GM12892 (cell line): ENCODE measurements at places on chromosomes 16 and 17.

GRCh38 chr17:47883589-47884426, 12.2 kb upstream of the SP2 start:
- no peak for DNase-seq

DNA sequence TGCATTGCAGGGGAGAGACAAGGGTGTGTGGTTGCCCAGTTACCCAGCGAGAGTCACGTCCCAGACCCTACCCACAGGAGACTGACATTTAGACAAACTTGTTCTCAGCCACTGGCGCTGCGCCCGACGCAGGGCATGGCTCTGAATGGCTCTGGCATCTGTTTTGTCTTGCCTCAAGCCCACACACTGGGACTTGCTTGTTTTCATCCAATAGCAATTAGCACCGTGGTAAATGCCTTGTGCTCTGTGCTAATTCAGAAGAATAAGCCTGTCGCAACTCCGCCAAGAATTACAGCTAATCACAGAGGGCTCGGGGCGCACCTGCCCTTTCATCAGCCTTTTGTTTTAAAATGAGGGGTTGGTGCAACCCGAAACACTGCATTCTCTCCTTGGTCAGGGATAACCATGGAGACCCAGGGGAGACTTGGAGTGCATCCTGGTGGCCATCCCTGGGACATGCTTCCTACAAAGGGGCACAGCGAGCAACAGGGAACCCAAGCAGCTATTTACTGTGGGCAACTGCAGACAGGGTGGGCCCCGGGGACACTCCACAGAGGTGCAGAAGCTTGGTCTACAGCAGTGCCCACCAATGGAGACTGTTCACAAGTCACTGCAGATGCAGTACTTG, 220.6 kb upstream of the ZFHX3 start:
- DNase-seq: no peak

DNA sequence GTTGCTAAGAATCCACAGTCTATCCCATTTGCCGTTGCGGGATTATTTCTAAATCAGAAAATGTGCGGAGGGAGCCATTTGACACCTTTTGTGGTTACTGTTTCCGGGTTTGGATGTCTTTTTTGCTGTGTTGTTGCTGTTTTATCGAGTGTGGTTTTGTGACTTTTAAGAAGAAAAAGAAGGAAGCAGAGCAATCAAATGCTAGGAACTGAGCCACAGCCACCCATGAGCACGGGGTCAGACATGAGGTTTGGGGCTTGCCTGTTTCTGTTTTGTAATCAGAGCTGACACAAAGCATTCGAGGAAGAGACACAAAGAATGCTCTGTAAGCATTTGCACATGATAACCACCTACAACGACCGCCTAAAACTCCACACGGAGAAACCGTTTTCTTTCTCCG, 53.1 kb upstream of the CHMP6 start:
- DNase-seq: no peak

- no peak for DNase-seq
These were observed 24.7 kb upstream of the TOB1 start for GRCh38 chr17:50890675-50891516.

- DNase-seq: no peak
These were observed 1.4 kb downstream of the MYO18A start for GRCh38 chr17:29178750-29179231.

- no peak for DNase-seq
These were observed 1.7 kb downstream of the RAD51D start for GRCh38 chr17:35117984-35118383.

GRCh38 chr16:4583906-4584305, 27.8 kb downstream of the C16orf96 start:
- no peak for DNase-seq

GRCh38 chr16:23164736-23165135, 15.5 kb upstream of the USP31 start:
- no peak for DNase-seq

DNA sequence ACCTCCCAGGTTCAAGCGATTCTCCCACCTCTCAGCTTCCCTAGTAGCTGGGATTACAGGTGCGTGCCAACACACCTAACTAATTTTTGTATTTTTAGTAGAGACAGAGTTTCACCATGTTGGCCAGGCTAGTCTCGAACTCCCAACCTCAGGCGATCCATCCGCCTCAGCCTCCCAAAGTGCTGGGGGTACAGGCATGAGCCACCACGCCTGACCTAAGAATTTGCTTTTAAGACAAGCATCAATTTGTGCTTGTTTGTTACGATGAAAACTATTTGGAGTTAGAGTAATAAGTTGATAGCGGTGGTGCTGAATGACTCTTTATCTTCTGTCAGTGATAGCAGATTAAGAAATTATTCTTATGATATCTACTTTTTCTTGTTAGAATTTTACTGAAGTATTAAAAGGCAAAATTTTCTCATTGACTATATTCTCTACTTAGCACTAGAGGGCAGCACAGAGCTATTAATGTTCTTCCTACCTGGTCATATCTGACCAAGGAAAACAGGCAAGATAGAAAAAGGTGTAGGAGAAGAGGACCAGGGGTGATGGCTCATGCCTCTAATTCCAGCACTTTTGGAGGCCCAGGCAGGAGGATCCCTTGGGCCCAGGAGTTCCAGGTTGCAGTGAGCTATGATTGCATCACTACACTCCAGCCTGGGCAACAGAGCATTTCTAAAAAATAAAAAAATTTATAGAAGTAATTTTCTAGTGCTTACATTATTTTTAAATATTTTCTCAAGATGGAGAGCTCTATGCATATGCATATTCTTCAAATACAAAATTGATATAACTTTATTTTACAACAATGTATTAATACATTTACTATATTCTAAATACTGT, 24.5 kb downstream of the STXBP4 start:
- no peak for DNase-seq

GRCh38 chr16:85236818-85237150, 124.5 kb upstream of the CIBAR2 start:
- DNase-seq: no peak

- no peak for DNase-seq
These were observed 6.4 kb downstream of the GRN start for GRCh38 chr17:44351464-44351863.

DNA sequence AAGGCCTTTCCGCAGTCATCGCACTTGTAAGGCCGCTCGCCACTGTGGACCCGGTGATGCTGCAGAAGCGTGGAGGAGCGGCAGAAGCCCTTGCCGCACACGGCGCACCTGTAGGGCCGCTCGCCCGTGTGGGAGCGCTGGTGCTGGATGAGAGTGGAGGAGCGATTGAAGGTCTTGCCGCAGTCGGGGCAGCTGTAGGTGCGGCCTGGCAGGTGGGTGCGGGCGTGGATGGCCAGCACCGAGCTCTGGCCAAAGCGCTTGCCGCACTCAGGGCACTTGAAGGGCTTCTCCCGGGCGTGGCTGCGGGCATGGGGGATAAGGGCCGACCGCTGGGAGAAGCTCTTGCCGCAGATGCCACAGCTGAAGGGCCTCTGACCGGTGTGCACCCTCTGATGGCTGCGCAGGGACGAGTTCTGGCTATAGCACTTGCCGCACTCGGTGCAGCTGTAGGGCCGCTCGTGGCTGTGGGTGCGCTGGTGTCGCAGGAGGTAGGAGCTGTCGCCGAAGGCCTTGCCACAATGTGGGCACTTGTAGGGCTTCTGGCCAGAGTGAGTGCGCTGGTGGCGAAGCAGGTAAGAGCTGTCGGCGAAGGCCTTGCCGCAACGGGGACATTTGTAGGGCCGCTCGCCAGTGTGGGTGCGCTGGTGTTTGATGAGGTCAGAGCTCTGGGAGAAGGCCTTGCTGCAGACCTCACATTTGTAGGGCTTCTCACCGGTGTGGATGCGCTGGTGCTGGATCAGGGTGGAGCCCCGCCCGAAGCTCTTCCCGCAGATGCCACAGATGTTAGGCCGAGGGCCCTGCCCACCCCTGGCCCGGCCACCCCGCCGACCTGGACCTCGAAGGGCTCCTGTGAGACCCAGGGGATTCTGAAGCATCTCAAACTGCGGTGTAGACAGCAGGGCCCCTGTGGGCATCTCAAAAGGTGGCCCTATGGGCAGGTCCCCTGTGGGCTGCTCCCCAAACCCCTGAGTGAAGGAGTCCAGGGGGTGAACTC, 1.5 kb downstream of the ZNF768 start:
- no peak for DNase-seq

DNA sequence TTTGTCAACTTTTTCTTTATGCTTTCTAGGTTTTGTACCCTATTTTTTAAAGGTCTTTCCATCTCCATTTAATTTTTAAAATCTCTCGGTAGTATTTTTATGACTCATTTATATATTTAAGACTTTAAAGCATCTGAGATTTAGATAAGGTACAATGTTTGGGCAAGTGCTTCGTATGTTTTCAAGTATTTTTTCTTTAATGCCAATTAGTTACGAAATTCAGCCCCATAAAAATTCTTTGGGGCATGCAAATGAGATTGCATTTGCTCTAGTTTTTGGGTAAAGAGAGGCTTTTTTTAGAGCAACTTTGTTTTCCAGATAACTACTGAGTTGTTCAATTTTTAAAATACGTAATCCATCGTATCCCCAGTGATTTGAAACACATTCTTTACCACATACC, 65.3 kb upstream of the CRHR1 start:
- DNase-seq: no peak

GRCh38 chr17:74767111-74767516, 9.0 kb downstream of the NAT9 start:
- no peak for DNase-seq

DNA sequence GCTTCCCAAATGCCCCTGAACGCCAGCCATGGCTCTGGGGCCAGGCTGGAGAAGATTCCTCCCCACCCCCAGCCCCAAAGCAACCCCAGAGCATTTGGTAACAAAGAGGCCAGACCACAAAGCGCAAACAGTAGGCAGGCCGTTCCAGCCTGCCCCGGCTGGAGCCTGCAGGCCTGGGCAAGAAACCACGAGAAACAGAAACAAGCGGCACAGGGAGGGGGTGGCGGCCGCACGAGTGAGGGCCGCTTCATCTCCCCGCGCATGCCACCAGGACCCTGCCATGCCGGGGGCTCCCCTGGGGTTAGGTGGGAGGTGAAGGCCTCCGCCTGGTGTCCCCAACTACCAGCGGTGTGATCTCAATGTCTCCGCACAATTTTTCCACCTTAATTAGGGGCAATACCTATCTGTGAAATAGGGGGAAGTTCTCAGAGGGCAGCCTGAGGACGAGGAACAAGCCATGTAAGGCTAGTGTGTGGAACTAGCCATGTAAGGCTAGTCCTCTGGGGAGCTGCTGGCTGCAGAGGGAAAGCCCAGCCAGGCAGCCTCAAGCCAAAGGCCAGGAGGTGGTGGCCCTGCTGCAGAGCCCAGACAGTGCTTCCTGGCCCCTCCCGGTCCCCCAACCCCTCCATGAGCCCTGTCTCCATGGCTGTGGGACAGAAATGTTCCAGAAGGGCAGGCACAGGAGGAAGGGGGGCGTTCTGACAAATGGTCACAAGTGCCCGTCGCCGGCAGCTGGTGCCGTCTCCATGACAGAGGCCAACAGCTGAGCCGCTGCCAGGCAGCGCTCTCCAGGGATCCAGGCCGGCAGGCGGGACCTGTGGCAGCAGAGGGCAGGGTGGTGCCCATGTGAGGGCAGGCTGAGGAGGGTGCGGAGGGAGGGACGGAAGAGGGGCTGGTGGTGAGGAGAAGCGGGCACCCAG, 14.5 kb upstream of the MTSS2 start:
- DNase-seq: no peak

DNA sequence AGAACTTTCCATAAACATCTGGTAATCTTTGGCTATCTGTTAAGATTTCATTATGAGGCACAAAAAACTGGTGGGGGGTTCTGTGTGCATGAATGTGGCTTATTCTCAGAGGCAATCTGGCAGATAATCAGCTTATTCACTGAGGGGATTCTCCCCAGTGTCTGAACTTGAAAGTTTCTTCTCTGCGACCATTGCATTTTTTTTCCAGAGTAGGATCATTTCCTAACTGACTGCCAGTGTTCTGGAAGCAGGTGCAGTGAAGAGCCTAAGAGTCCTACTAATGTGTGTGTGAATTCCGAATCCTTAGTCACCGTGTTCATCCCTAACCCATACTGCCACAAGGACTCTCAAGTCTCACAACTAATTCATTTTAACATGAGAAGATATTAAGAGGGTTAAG, 64.9 kb upstream of the LRRC37A3 start:
- no peak for DNase-seq

GRCh38 chr17:68384471-68384870, 72.8 kb downstream of the WIPI1 start:
- no peak for DNase-seq

- no peak for DNase-seq
These were observed 77.6 kb upstream of the HLF start for GRCh38 chr17:55186937-55187770.

GRCh38 chr16:55899857-55900256, 24.7 kb upstream of the CES5A start:
- no peak for DNase-seq

DNA sequence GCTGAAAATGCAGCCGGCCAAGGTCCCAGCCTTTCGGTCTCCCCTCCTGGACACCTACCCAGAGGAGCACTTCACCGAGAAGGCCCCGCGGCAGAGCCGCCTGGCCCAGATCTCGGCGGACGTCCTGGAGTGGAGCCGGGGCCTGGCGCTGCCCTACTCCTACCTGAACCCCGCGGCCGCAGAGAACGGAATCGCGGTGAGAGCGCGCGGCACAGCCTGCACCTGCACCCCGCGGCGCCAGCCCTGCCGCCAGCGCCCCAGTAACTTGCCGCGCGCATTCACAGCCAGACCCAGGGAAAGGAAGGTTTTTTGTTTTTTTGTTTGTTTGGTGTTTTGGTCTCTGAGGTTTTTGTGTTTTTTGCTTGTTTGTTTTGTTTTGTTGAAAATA, 15.2 kb downstream of the ALOX12B start:
- no peak for DNase-seq

DNA sequence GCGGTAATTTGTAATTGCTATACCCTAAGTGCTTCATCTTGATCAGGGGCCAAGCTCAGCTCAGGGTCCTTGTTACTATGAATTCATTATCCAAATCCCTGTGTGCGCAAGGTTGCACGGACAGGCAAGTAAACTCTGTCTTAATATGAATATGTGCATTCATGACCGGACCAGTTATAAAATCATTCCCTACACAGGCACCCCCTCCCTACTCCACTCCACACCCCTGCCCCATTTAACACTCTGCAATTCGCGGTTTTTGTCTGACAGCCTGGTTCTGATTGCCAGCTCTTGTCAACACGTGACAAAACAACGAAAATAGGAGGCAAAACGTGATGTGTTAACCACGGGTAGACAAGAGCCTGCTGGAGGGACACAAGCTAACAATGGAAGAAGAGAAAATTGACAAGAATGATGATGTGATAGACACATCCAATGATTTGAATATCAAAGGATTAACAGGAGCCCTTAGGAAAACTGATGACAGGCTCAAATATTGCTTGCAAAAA, 76.5 kb downstream of the CACNG3 start:
- no peak for DNase-seq

DNA sequence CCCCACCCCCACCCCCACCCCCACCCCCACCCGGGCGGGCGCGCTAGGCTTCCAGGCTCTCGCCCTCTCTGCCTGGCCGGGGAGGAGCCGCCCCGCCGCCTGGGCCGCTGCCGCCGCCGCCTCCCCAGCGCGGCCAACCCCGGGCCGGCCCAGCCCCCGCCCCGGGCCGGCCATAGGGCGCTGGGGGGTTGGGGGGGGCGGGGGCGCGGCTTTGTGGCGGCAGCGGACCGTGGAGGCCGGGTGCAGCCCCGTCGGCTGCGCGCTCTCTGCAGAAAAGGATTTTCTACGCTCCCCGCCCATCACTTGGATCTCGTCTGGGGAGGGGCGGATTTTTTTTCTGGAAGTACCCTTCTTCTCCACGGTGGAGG, 230.9 kb downstream of the MRTFB start:
- DNase-seq: peak; percentile 79

- DNase-seq: no peak
These were observed 631 bp downstream of the UTP6 start for GRCh38 chr17:31900877-31901276.
